ENCODE measurements at places on chromosomes 7 and 10.

DNA sequence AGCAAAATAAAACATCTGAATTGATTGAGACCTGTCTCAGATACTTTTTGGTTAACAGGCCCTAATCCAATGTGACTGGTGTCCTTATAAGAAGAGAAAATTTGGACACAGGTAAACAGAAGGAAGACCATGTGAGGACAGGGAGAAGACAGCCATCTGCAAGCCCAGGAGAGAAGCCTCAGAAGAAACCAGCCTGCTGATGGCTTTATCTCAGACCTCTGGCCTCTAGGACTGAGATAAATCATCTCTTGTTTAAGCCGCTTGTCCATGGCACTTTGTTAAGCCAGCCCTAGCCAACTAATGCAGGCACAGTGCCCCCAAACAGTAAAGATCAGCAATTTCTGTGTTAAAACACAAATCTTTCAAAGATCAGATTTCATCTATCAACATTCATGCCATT is 41.8 kb upstream of the FIGNL1 start:
- no peak for DNase-seq

- no peak for DNase-seq
These were observed 146.8 kb downstream of the FZD1 start for GRCh38 chr7:91411060-91411459.

DNA sequence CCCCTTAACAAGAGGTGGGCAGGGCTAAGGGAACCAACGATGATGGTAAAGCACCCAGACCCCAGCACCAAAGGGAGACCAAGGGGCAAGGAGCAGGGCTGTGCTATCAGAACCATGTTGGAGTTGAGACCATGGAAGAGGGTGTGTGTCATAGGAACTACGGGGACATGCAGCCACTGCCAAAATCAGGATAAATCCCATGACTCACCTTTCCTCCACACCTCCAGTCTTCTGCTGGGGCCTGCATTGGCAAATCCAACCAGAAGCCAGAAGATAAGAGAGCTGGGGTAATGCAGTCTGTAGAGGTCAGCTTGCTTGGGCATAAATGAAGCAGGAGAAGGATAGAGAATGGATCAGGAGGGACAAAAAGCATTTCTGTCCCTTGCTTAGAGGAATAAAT is 42.7 kb upstream of the SMARCD3 start:
- DNase-seq: no peak

GRCh38 chr7:25369786-25370185 is 141.5 kb upstream of the NPVF start:
- DNase-seq: no peak

GRCh38 chr7:131507592-131508331 is 48.7 kb downstream of the PODXL start:
- DNase-seq: peak; percentile 67

- DNase-seq: no peak
These were observed 597 bp downstream of the SND1 start for GRCh38 chr7:127652333-127653248.

DNA sequence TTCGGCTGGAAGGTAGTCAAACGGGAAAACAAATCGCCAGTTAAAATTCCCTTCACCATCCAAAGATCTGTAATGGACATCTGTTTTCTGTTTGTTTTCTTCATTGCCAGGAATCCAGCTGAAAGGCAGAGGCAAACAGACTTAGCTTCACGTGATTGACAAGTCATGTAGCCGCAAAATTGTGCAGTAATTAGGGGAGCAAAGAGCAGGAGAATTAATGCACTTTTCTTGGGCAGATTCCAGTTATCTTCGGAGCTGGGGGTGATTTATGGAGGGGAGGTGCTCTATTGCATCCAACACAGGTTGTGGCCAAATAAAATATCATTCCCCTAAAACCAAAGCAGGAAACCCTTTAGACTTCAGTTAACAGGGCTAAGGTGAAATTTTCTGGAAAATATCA is 162.2 kb downstream of the MYOF start:
- DNase-seq: no peak

- DNase-seq: no peak
These were observed 140.6 kb downstream of the TMEM168 start for GRCh38 chr7:112649560-112649959.

DNA sequence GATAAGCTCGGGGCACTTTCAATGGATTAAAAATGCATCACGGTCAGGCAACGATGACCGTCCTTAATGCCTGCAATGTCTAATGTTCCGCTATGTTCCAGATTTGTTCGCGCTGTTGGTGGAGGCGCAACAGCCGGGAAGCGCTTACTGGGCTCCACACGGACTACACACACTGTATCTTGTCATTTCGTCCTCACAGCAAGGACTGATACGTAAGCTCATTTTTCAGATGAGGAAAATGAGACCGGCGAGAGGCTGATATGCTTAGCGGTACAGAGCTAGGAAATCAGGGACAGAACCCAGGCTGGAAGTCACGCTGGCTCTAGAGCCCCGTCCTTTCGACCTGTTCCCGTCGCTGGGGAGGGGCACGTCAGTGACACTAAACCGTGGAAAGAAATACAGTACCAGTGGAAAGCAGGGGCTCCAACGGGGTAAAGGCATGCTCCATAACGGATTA is 670 bp downstream of the TPK1 start:
- DNase-seq: no peak

GRCh38 chr10:59176241-59177030 is at the start of gene PHYHIPL:
Gene PHYHIPL, plus strand, starts transcription at chr10:59176643. Its CDS starts 211 bp downstream, at chr10:59176854.
- DNase-seq: no peak

DNA sequence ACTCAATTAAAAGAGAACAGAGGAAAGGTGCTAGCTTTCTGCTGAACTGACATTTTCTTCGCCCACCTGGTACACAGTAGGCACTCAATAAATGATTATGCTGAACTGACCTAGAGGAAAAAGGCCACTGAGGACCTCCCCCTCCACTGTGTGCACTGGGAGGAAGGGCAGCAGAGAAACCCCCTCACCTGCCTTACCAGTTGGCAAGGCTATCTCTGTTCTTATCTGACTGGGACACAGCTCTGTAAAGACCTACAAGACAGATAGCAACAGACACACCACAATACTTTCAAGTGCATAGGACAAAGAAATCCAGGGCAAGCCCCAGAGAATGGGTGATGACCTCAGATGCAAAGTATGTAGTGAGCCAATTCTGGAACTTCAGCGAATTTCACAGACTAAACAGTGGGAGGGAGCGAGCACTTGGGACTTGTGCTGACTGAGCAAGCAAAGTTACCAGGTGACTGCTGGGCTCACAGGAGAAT is 30.4 kb downstream of the PDLIM1 start:
- DNase-seq: no peak

- no peak for DNase-seq
These were observed at the start of gene SOSTDC1 for GRCh38 chr7:16465469-16466361. Gene SOSTDC1, minus strand, starts transcription at chr7:16465738. Its CDS starts 70 bp downstream, at chr7:16465668.

DNA sequence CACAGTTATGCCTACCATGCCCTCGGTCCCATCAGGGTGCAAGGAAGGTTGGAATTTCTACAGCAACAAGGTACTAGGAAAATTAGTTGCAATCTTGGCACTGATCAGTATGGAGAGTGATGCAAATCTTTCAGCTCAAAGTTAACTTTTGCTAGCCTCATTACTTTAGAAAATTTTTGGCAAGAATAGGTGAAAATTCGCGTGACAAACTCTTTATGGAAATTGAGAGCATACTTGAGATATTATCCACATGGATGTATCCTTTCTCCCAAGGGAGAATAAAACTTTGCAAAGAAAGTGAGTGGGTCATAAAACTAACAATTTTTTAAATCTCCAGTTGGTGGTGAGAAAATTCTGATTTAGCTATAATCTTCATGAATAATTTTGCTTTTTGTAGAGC is 71.1 kb upstream of the SLC39A12 start:
- no peak for DNase-seq

DNA sequence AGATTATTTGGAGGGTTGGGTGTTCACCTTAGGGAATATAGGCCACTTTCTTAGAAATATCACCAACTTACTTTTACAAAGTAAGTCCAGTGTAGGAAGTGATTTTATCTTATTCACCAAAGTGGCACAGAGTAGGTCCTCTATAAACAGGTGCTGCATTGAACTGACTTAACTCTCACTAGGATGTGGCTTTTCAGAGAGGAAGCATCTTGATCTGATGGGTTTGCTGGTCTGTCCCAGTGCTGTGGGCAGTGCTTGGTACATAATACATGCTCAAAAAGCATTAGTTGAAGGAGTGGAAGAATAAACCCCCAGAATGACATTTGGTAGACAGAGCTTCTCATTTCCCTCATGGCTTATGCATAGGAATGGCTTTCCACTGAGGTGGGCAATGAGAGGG is 334.7 kb downstream of the LRMDA start:
- no peak for DNase-seq

GRCh38 chr10:33179067-33179466 is 155.4 kb downstream of the NRP1 start:
- no peak for DNase-seq

- no peak for DNase-seq
These were observed 106.0 kb downstream of the ADARB2 start for GRCh38 chr10:1631282-1631681.

GRCh38 chr10:2979306-2979705 is 88.0 kb upstream of the PFKP start:
- DNase-seq: no peak

DNA sequence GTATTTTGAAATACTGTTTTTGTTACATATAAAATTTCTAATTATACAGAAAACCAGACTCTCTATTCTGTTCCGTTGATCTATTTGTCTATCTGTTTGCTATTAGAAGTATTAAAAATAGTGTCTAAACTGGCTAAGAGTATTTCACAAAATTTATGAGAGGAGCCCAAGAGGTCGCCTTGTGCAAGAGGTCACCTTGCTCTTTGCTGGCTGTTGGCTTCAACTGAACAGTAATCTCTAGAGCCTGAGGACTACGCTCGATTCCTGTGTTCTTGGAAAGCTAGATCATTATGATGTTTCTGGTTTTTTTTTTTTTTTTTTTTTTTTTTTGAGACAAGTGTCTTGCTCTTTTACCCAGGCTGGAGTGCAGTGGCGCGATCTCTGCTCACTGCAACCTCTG is 428.6 kb downstream of the LRMDA start:
- DNase-seq: no peak

DNA sequence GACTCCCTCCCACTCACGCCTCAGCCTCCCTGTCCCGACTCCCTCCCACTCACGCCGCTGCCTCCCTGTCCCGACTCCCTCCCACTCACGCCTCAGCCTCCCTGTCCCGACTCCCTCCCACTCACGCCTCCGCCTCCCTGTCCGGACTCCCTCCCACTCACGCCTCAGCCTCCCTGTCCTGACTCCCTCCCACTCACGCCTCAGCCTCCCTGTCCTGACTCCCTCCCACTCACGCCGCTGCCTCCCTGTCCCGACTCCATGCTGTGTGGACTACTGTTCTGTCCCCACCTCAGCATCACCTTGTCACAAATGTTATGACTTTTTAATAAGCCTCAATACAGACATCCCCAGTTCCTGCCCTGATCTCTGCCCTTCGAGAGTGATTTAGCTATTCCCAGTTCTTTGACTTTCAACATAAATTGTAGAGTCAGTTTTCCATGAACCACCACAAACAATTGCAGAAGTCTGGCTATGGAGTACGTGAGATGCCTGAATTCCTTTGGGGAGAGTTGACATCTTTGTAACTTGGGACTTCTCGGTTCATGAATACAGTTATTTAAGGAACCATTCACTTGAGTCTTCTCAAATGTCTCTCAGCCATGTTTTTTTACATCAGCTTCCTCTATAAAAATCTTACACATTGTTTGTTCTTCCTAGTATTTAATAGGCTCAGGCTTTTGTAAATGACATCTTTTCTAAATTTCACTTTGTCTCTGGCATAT is 71.9 kb downstream of the FOXL3 start:
- DNase-seq: no peak

DNA sequence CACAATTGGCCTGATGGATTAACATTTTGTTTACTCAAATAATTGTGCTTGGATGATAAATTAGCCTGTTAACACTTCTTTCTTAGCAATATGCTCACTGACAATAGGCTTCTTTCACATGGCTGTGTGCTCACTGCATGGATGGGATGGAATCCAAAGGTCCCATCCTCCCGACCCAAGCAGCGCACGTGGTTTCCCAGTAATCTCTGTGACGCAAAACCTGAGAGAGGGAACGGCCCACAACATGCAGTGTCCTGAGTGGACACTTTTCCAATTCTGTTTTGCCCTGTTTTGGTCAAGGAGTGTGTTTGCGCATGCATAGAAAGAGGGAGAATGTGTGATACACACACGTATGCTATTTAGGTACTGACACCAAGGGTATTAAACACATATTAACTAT is 42.1 kb upstream of the RASGEF1A start:
- no peak for DNase-seq

GRCh38 chr7:4724648-4725013 is 42.5 kb downstream of the FOXK1 start:
- DNase-seq: no peak

DNA sequence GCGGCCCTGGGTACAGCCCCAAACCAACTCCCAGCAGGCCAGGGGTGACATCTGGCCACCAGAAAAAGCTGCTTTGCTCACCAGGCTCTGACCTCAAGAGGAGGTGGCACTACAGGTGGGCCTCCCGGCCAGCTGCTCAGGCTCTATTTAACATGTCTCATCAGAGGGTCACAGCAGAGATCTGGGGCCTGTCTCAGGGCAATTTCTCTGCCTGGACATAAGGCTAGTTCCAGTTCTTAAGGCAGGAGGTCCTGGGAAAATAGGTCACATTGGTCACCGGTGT is 88.6 kb downstream of the GFRA1 start:
- no peak for DNase-seq
